ENCODE measurements at places on chromosomes 4 and X.

DNA sequence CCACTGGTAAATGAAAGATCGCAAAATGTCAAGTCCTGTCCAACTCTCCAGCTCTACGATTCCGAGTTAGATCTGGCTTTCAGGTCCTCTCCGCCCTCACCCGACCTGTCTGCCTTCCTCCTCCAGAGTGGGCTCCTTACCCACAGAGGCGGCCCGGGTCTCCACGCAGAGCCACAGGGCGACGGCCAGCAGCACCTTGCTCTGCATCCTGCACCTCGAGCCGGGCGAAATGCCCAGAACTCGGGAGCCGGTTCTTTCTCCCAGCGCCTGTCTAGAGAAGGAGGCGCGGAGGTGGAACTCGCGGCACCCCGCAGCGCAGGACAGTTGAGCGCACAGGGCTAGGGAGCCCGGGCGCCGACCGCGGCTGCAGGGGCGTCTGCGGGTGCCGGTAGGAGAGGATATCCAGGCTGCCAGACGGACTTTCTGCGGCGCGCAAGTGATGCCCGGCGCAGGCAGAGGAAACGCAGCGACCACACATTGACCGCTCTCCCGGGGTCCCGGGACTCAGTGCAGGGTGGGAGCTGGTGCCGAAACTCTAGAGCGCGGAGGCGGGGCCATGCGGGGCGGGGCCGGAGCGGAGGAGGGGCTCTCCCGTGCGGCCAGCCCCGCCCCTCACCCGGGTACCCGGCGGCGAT lies at the start of gene KDR:
Gene KDR (minus strand): TSS at position 509 of the 635 bp plus-strand sequence. CDS start 302 bp downstream, at position 207.
- no peak for DNase-seq

DNA sequence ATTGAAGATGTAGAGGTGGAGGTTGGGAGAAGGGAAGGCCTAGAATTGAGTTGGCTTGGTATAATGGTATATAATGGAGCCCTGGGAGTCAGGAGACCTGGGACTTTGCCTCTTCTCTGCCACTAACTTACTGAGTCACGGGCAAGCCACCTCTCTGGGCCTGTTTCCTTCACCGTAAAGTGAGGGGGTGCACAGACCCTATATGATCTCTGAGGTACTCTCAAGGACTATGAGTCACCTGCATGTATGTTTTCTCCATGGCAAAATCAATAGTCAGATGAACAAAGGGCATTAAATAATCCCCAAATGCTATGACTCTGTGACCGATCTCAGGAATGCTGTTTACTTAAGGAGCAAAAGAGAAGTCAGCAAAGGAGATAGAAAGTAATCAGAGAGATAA lies 5.1 kb downstream of the P2RY4 start:
- DNase-seq = no peak

- DNase-seq = no peak
Measured at GRCh38 chr4:130820448-130820847, 1724.5 kb downstream of the C4orf33 start.

GRCh38 chr4:84063619-84064018 lies 435.5 kb downstream of the NKX6-1 start:
- no peak for DNase-seq

GRCh38 chr4:44538534-44538933 lies 89.9 kb upstream of the KCTD8 start:
- no peak for DNase-seq

GRCh38 chr4:133641191-133641590 lies 492.1 kb downstream of the PCDH10 start:
- DNase-seq = no peak

- no peak for DNase-seq
Measured at GRCh38 chrX:13418126-13419097, 98.6 kb upstream of the ATXN3L start.

Measured in activated T-cell treated with anti-CD3 and anti-CD28 coated beads for 48 hours (primary cell).